ENCODE measurements at places on chromosomes 4 and X.

GRCh38 chr4:17258106-17258505 is 253.8 kb downstream of the QDPR start:
- no peak for DNase-seq

GRCh38 chr4:87327136-87327535 is 4.5 kb upstream of the HSD17B13 start:
- DNase-seq = no peak

- no peak for DNase-seq
Observed at GRCh38 chr4:8649631-8650361, 57.2 kb downstream of the CPZ start.

GRCh38 chr4:39521253-39521919 is 5.9 kb downstream of the UGDH start:
- DNase-seq = no peak

DNA sequence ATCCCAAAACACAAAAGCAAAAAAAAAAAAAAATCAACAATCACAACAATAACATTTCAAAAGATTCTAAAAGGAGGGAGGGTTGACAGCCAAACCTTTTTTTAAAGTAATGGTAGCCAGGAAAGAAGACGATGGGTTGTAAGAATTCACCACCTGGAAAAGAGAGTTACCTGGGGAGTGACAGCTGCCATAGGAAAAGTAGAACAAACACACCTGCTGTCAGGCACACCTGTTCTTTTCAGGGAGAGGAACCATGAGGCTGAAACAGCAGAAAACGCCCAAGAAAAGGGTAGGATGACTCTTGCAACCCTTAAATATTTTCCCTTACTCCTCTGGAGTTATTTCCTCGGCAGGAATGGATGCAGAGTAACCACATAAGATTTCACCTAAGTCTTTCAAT is 388.4 kb upstream of the TEX13C start:
- no peak for DNase-seq

DNA sequence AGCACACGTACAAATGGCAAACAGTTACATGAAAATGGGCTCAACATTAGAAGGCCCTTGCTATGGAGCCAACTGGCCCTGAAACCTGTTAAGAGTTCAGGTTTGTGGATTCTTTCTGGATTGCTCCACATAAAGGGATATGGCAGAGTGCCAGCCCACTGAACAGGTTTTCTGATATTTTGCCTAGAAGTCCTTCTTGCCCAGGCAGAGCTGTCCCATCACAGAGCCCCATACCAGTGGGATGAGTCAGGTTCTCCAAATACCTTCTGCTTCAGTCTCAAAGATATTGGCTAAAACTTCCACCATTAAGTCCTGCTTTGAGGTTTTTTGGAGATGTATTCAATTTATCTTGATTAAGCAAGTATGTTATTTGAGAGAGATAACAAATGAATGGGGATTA is 146.8 kb upstream of the IL1RAPL2 start:
- no peak for DNase-seq

- DNase-seq = no peak
Observed at GRCh38 chrX:71366674-71367256, 608 bp downstream of the TAF1 start.

DNA sequence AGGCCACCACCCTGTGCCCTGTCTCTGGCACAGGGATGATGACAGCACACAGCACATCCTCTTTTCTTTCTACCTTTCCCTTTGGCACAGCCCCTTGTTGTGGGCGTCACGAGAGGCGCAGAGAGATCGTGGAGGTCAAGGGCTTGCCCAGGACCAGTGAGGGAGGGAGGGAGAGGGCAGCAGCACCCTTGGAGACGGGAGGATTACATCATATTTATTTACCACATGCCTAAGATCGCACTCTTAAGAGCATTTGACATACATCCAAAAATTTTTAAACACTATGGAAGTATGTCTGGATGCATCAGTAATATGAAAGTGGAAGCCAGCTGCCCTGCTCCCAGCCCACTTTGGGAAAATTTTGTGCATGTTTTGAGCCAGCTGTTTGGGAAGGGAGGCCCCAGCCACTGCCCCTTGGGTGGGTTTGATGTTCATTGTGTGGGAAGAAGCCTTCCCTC is 12.7 kb downstream of the WFS1 start:
- no peak for DNase-seq
